ENCODE measurements at places on chromosomes 2 and 18.

GRCh38 chr18:46110406-46110805 is 6.2 kb downstream of the HAUS1 start:
- no peak for DNase-seq

GRCh38 chr2:65353927-65354326 is 78.5 kb downstream of the SPRED2 start:
- DNase-seq = no peak

DNA sequence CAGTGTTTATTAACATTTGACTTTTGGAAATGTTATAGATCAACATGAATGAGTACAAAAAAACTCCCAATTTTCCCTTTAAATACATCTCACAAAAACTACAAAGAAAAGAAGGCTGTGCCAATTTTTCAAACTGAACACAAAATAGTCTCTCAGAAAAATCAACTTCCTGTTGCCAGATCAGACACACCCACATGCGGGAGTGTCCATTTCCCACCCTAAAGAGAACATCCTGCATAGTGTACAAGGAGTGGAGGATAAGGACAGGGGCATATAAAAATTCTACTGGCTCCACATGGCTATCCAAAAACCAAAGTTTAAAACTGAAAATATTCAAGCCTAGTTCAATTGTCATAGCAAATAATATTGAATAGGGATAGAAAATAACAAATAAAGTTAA is 165.3 kb downstream of the ATAD2B start:
- DNase-seq = no peak

- DNase-seq = no peak
These were observed 65.8 kb upstream of the CABLES1 start for GRCh38 chr18:23069481-23069880.

- DNase-seq = no peak
These were observed 71.8 kb downstream of the ID2 start for GRCh38 chr2:8753609-8754008.

GRCh38 chr2:51695531-51695930 is 663.6 kb upstream of the NRXN1 start:
- DNase-seq = no peak

- no peak for DNase-seq
These were observed 1.0 kb downstream of the PLEKHB2 start for GRCh38 chr2:131105950-131106801.
